ENCODE measurements at places on chromosomes 2 and 18.

GRCh38 chr2:238449241-238449640 lies 22.5 kb downstream of the ASB1 start:
- no peak for DNase-seq

GRCh38 chr2:224156436-224156835 lies 117.3 kb upstream of the SERPINE2 start:
- DNase-seq, result peak; percentile 9

DNA sequence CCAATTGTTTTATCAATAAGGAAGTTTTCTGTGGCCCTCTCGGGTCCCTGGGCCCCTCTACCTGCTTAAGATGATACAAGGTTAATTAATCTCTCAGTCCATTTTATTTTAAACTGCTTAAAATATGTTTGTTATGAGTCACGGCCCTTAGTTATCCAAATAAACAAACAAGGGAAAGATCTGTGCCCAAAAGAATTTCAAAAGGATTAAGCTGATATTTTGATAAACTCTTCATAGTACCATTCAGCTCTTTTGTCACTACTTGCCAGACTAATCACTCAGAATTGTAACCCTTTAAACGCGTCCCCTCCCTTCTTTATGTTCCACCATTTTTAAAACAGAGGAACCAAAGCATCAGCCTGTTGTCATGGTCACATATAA lies 144.7 kb upstream of the STK17B start:
- peak; percentile 37 for DNase-seq

- peak; percentile 46 for DNase-seq
Observed at GRCh38 chr18:58541146-58541788, 87.6 kb downstream of the ALPK2 start.

DNA sequence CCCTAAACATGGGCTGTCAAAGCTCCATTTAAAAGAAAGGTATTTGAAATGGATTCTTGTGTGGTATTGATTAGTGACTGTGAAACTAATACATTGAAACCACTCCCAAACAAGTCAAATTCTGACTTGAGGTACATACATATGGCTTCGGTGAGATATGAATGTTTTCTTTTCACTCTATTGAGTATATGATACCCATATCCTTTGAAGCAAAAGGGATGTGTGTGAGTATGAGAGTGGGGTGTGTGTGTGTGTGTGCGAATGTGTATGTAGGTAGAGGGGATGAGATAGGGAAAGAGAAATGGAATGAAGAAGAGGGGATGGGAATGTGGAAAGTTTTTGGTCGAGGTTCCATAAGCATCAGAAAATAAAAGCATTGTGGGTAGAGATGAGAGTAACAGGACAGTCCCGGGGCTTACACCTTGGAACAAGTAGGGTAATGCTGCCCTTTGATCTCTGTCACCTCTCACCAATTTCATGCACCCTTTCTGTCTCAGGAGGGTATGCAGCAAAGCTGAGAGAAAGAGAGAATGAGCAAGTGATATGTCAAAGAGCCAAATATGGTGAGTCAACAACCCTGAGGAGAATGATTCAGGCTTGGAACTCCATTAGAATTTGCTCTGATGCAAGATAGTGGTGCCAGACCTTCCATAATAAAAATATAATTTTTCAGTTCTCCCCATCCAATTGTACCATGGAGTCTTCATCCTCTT lies 64.0 kb upstream of the ZEB2 start:
- peak; percentile 81 for DNase-seq

DNA sequence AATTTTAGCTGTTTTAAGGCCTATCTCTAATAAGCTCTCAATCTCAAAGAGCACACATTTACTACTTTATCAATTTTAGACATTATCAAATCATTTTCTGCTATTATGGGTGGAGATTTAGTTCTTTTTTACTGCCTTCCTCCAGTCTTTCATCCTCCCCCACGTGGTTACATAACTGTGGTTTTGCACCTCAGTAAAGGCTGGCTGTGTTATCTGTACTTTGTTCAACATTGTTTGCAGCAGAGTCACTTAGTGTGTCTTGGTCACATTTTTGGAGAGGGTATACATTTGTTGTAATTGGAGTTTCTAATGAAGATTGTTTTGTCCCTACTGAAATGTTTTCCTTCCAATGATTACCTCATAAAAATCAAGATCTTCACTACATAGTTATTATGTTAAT lies 549.6 kb upstream of the CELF4 start:
- no peak for DNase-seq

- no peak for DNase-seq
Observed at GRCh38 chr2:30262716-30263309, 31.5 kb downstream of the LBH start.

DNA sequence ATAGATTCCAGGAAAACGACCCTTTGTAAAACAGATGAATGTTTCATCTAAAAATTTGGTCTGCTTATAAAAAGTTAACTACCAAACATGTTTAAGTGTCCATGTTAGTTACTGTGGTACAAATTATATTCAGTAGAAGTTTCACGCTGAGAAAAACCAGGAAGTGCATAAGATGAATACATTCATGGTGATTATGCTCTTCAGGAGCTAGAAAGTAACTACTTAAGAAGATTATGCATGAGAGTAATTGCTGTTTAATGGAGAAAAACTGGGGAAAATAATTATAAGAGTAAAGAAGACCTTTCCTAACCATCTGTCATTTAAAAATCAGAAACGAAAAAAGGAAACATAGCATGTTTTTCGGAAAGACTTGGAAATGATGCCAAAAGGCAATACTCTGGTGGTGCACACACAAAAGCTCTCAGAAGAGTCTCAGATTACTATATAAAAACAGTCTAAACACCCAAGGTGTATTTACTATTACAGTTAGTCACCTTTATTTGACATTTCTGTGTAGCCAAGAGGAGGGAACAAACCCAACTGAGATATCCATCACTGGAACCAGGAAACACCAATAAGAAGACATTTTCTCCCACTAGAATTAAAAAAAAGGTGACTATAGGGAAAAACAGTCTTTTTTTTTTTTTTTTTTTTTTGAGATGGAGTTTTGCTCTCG lies 38.8 kb upstream of the METTL21A start:
- DNase-seq, result no peak

- no peak for DNase-seq
Observed at GRCh38 chr2:48934807-48935206, 179.3 kb upstream of the LHCGR start.

DNA sequence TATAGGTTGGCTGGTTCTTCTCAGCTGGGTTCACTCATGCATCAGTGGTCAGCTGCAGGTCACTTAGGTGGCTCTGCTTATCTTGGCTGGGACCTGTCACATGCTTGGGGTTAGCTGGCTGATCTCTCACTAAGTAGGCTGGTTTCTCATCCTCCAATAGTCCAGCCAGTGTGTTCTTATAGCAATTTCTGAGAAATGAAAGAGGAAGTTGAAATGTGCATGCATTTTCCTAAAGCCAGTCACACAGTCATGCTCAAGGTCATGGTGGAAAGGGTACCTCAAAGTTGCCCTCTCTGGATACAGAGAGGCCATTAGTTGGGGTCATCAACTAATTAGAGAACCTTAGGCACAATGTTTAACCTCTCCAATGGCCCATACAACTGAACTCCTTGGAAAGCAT lies 64.4 kb downstream of the KLHL29 start:
- no peak for DNase-seq

DNA sequence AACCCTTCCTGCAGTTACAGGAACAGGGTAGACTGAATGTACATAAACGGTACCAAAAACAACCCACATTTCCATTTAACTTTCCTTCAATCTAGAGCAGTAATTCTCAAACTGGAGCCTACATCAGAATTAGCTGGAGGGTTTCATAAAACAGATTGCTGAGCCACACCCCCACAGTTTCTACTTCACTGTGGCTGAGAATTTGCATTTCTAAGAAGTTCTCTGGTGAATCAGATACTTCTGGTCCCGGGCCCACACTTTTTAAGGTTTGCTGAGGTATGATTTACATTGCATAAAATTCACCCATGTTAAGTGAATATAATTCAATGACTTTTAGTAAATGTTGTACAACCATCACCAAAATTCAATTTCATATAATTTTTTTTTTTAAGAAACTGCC lies 113.7 kb downstream of the SRBD1 start:
- peak; percentile 33 for DNase-seq

DNA sequence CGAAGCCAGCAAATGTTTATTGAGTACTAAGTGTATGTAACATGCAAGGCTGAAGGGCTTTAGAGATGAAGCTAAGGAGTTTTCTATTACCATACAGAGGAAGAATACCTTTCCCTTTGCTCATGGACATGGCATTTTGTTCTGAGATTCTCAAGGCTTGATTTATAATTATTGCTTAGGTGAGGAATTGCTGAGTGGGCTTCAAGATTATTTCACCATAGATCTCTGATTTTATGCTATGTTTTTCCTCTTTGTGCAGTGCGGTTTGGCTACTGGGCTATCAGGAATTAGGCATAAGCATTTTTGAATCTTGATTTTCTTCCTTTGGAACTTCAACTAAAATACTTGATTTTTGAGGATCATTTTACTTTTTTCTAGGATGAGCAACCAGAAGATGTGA lies 42.5 kb downstream of the VRK2 start:
- DNase-seq, result peak; percentile 56

DNA sequence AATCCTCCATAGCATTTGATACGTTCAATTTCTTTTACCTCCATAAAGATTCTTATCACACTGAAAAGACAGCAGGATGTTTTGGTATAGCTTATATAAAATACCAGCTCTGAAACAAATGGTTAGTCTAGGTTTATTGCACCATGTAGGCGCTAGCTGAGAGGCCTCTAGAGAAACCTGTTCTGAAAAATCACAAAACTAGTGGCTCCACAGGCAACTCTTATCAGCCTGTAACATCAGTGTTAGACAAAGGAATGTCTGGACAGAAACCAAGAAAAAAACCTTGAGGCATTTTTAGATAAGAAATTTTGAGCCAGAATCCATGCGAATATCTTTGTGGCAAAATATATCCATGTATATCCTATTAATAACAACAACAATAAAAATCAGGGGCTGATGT lies 440.4 kb upstream of the MAP2 start:
- DNase-seq, result no peak

DNA sequence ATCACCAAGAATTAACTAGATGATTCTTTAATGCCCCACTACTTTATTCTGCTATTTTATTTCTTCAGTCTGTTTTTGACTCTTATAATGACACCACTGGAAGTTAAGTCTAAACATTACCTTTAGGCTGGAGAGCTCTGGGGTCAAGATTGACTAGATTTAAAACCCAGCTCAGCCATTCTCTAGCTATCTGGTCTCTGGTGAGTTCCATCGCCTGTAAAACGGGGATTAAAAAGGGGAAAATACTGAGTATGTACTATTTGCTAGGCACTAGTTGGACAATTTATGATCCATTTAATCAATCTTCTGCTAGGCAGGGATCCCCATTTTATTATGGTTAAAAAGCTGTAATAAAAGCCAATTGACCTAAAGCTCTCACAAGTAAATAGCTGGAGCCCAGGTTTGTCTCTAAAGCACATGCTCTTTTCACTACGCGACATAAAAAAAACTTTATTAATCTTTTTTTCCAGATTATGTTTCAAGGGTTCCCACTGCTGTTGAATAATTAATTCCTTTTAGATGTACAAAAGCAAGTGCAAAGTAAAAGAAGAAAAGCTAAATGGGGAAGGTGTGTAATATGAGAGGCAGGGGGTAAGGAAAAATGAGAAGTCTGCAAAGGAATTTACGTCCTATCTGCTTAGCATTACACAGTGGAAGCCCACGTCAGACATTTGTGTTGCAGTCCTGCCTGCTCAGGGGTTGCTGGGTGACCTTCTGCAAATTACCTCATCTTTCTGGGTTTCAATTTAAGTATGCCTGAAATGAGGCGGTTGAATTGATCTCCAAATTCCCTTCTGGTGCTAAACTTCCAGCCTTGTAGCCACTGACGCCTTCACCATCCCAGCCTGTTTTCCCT lies 918 bp upstream of the NABP1 start:
- DNase-seq, result peak; percentile 94

DNA sequence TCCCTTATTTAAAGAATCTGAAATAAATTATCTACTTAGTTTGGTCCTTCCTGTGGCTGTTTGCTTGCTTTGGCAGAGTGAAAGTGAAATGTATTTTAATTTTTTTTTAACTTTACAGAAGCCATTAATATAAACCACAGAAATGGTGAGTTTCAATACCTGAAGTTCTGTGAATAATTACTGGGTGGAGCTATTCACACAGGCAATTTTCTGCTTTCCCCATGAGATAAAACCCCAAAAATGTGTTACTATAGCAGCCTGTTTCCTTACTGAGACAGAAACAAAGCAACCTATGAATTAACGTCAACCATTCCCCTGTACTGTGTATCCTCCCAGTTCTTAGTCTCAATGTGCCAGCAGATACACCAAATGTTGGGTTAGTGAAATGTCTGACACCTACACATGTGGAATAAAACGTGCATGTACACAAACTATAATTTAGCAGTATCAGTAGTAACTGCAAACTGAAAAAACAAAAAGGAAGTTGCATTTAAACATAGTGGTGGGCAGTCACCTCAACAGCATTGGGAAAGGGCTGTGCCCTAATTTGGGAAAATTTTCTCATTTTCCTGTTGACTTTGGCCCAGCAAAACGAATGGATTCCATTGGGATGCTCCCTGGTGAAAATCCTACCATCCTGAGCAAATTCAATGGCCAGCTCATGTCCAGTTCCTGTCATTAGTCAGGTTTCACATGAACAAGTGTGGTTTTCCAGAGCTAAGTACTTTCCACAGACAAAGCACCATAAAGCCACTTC lies 73.1 kb upstream of the RMDN2 start:
- DNase-seq, result no peak

GRCh38 chr2:199818026-199818425 lies 33.0 kb downstream of the FTCDNL1 start:
- DNase-seq, result no peak

DNA sequence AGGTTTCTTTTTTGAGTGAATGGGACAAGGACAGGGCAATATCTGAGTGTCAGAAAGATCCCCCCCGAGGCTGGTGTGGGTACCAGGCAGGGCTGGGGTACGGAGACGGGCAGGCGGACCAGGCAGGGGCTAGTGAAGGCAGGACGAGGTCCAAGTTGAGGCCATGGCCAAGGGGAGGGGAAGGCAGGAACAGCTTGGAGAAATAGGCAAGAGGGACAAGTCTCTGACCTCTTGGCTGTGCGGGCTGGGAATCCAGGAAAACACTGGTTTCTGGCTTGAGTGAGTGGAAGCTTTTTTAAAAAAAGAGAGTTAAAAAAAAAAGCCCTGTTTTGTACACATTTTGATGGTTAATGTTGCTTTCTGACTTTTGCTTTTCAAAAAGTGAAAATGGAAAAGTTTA lies 30.3 kb downstream of the ASAP2 start:
- no peak for DNase-seq

DNA sequence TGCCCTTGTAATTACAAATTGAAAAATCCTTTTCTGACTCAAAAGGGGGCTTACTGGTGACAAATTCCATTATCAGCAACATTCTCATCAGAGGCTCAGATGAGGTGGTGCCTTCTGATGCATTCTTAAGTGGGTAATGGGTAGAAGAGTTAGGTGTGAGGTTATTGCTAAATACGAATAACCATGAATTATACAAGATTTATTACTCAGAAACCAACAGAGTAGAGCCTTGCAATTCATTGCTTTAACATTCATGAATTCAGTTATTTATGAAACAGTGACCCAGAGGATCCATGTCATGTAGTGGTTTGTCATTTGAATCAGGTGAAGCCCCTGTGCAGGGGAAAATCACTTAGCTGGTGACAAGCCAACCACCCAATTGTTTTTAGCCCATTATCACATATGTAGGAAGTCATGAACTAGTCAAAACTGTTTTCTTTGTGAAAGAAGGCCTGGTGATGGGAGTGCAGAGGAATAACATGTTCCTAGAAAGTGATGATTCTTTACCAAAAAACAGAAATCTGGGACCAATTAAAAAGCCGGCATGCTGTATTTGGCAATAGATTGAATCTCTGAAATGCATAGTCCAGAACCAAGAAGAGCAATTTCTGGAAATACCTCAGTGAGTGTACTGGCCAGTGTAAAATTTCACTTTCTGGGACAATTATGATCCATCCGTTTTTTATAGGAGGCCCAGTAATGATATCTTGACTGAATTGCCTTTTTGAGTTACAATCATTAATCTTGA lies 70.2 kb downstream of the CRIM1 start:
- DNase-seq, result no peak
